Stimulated activated CD4-positive, alpha-beta T cell treated with anti-CD3 and anti-CD28 coated beads, Interleukin-1b, Interleukin-23, amount 100 ng/mL, for 1 hour (primary cell): ENCODE measurements at places on chromosomes 2 and 18.

GRCh38 chr2:27799646-27800010 lies 28.1 kb downstream of the MRPL33 start:
- no peak for DNase-seq

- no peak for DNase-seq
Observed at GRCh38 chr2:134393075-134393461, 139.2 kb downstream of the MGAT5 start.

DNA sequence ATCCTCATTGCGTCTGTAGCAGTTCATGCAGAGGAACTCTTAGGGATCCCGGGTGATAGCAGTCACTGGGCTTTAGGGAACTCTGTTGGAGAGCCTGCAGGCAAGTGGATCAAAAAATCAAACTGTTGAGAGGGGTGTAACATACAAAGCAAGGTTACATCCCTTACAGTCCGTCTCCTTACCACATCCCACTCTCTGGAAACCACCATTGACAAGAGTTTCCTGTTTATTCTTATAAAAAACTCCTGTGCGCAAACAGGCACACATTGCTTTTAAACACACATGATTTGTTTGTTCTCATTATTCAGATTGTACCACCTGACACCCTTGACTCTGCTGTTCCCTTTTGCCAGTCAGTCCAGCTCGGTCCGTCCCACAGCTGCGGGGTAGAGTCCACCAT lies 137.7 kb downstream of the LTBP1 start:
- DNase-seq = no peak

DNA sequence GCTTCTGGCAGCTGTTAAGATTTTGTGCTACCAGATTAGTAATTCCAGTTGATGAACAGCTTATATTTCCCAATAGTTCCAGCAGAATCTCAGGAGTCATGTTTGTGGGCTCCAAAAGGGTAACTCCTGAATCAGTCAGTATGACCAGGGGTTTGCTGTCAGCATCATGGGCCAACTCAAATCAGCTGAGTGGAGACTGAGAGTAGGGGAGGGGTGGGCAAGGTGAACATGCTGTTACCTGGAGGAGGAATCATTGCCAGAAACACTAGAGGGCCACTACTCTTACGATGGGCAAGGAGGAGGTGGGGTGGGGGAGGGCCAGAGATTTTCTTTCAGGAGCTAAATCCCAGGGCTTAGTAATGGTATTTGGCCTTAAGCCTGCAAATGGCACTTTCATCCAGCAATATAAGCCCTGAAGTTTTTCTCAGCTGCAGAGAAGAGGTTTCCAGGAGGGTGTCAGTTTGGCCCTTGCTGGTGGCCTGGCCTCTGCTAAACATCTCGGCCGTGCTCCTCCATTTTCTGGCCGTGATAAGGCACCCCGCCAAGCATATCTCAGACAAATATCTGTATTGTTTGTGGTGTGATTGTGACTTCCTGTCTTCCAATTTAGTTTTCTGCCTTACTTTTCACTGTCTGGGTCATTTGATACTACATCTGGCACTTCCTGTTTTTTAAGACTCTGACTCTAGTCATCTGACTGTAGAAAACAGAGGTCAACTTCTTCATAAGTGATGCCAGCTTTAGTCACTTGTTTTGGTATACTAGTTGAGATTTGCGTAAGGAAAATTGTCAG lies 120.5 kb upstream of the CXCR4 start:
- DNase-seq = no peak
